Sigmoid colon (tissue), 7 donors: ENCODE measurements at places on chromosomes 7 and 10.

- no peak for DNase-seq
Measured at GRCh38 chr10:125599194-125599593, 83.8 kb downstream of the TEX36 start.

DNA sequence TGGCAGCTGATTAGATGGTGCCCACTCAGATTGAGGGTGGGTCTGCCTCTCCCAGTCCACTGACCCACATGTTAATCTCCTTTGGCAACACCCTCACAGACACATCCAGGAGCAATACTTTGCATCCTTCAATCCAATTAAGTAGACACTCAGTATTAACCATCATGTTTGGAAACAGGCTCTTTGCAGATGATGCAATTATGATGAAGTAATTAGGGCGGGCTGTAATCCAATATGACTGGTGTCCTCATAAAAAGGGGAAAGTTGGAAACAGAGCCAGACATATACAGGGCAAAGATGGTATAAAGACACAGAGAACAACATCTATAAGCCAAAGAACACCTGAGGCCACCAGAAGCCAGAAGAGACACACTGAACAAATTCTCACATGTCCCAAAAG lies 658.6 kb downstream of the CCSER2 start:
- no peak for DNase-seq

DNA sequence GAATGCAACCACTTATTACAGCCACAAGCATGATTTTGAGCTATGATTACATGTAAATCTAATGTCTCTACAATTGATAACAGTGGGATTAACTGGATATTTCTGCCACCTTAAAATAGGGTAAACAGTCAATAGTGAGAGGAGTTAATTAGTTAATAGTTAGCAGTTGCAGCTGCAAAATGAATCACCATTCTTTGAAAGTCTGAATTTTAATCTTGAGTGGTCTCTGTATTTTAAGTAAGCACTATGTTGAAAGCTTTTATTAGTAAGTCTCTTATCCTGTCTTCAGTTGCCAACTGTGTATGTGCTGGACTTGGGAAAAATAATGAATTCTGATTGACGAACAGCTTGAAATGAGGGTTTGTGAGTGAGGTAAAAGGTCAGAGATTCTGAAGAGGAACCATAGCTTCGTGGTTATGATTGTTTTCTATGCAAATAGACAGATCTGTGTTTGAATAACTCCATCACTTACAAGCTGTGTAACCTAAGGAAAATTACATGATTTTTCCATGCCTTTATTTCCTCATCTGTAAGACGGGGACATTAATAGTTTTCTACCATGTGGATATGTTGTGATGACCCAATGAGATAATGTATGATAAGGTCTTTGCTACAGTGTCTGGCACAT lies 75.2 kb downstream of the RNLS start:
- DNase-seq: no peak

DNA sequence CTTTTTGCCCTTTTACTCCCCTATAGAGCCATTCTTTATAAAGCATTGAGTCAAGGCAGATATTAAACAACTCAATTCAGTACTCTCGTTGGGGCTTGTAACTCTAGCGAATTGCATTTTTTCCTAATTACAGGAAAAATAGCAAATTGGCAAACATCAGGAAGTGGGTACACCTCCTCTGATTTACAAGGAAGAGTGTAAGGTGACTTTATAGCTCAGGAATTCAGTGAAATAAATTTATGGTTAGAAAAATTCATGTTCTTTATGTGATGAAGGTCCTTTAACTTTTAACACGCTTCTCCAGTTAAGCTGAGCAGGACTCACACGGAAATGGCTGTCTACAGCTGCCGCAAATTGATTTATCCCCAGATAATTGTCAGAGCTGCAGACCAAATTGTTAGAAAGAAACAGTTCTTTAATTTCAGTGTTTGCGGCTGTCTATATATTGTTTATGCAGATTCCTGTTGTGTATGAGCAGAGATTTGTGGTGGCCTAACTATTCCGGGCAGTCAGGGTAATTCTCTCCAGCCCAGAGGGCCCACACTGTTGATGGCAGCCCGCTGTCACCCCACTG lies 151.1 kb upstream of the MKI67 start:
- DNase-seq: no peak

GRCh38 chr7:95824616-95825015 lies 52.3 kb downstream of the DYNC1I1 start:
- no peak for DNase-seq

DNA sequence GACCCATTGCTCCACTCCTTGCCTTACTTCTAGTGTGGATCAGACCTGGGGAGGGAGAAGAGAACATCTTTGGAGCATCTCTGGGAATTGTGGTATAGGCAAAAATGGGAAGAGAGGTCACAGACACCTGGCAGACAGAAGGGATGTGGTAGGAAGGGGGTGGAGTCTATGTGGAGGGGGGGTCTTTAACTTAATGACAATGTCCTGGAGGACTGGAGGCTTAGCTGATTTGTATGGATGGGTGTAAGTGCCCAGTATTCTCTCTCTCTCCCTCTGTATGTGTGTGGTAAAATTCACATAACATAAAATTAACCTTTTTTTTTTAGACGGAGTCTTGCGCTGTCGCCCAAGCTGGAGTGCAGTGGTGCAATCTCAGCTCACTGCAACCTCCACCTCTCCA lies 3.1 kb upstream of the LDB1 start:
- no peak for DNase-seq

DNA sequence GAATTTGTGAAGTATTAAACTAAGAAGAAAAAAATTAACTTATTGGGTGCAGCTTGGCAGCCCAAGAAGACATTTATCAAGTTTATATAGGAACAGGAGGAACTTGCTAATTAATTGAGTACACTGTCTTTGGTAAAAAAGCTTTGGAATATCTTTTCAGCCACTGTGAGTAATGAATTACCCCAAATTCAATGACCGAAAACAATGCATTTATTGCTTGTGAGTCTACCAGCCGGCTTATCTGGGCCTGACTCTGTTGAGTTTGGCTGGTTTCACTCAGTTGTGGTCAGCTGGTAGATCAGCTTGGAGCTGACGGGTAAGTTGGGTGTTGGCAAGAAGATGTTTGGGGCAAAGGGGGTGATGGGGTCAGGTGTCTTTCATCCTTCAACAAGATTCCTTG lies 11.6 kb downstream of the GNG11 start:
- DNase-seq: no peak

- no peak for DNase-seq
Measured at GRCh38 chr10:77810446-77811335, 115.9 kb downstream of the DLG5 start.

DNA sequence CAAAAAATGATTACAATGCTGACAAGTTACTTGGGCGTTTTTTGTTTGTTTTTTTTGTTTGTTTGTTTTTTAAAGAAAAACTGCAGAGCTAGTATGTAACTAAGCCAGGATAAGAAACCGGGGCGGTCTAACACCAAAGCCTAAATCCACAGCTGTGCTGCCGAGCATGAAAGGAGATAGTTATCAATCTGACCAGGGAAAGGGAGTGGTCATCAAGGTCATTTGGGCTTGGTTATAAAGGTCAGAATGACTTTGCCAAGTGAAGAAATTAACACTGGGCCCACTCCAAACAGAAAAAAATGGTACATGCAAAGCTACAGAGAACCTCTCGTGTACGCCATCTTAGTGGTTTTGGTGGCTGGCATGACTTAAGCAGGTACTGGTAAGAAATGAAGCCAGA lies 104.7 kb downstream of the SRPK2 start:
- DNase-seq: no peak

DNA sequence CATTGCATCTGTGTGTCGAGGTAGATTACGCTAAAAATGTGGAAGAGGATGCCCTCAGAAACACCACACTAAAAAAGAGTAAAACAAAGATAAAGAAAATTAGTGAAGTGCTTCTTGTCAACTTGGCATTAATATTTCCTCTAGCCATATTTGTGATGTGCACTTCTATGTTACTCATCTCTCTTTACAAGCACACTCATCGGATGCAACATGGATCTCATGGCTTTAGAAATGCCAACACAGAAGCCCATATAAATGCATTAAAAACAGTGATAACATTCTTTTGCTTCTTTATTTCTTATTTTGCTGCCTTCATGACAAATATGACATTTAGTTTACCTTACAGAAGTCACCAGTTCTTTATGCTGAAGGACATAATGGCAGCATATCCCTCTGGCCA lies 79.0 kb upstream of the SCIN start:
- DNase-seq: no peak

DNA sequence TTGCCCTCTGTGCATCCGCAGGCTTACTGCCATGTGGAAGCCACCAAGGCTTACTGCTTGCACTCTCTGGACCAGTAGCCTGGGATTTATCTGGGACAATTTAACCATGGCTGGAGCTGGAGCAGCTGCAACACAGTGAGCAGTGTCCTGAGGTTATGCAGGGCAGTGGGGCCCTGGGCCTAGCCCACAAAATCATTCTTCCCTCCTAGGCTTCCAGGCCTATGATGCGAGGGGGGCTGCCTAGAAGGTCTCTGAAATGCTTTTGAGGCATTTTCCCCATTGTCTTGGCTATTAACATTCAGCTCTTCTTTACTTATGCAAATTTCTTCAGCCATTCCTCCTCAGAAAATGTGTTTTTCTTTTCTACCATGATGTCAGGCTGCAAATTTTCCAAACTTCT lies 313.6 kb upstream of the CDC14C start:
- no peak for DNase-seq

DNA sequence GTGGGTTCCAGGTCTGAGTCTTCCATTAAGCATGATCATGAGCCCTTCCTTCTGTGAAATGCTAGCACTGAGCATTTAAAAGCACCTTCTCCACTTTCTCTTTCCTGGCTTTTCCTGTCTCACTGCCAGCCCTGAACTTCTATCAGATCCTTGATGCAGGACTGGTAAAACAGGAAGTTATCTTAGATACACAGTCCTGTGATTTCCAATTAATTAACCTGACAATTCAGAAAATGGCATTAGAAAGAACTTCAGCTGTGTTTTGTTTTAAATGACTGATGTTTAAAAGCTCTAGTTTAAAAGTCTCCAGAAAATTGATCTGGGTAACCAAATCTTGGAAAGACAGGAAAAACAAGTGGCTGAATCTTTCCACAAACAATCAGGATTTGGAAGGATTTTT lies 79.0 kb upstream of the MACROH2A2 start:
- no peak for DNase-seq

DNA sequence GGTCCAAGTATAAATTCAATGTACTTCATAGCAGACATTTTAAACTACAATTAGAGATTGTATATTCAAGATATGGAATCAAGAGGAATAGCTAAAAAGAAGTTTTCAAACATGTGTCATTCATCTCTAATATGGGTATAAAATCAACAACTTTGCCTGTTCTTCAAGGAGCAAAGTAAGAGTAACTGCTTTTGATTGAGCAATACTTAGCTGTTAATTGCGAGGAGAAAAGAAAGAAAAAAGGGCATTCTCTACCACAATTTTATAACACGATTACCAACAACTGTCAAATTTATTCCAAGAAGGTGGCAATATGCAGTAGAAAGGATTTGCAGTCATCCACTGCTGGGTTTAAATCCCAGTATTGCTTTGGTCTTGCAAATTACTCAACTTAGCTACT lies 146.3 kb upstream of the PTN start:
- DNase-seq: no peak

DNA sequence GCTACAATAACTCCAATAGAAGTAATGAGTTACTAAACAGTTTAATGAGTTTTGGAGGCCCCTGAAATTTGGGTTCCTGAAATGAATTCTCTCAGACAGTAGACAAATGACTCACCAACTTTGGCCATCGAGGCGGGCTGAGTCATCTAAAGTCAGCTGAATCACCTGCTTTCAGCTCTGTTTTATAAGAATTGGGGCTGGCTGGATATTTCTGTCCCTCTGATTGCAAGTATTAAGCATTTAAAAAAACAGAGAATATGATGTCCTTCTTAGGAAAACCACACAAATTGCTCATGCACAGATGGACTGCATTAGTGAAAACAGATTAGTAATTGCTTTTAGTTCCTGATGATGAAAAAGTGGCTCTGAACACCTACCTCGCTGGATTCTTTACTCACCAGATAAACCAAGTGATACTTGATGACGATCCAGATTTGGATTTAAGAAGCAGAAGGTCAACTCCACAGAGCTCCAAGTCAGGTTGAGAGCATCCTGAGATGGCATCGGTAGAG lies 59.1 kb downstream of the ZNF365 start:
- DNase-seq: peak; percentile 84
